ENCODE measurements at places on chromosomes 12 and 14. TPM values are rescaled to one million over a fixed set of nuclear protein-coding genes. Genes with fewer than 3 reads are reported as not detected.

DNA sequence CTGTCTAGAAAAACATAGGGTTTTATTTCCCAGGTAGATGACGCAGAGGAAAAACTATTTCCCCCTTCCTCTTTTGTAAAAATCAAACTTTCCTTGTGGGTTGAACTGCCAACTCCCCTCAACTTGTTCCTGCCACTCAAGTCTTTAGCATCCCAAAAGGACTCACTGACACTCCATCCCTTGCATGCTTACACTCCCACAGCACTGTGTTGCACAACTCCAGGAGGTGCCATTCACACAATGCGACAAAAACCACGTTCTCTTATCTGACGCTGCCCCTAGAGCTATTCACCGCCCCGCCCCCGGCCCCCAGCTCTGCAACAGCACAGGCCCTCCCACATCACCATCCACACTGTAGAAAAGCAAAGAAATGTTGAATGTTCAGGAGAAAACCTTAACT, 16.9 kb upstream of the STON2 start:
- no peaks in the 10 kb centered on the region for H3K4me1 ChIP-seq
- DNase-seq = no peak
- H3K4me3 ChIP-seq = no peak overlapping the region
- no peaks in the 10 kb centered on the region for H3K36me3 ChIP-seq
- no peaks in the 10 kb centered on the region for H3K27me3 ChIP-seq

The SYNDIG1L gene
- total RNA-seq = 1.7 TPM

- no peak overlapping the region for H3K4me3 ChIP-seq
- H3K4me1 ChIP-seq = no peaks in the 10 kb centered on the region
- H3K36me3 ChIP-seq = no peaks in the 10 kb centered on the region
- H3K27me3 ChIP-seq = no peaks in the 10 kb centered on the region
Observed at GRCh38 chr12:12929696-12930095, 22.3 kb downstream of the GPRC5D start.

- no peak overlapping the region for H3K4me3 ChIP-seq
- H3K27ac ChIP-seq = no peak overlapping the region
- no peaks in the 10 kb centered on the region for H3K27me3 ChIP-seq
- DNase-seq = no peak
- H3K4me1 ChIP-seq = no peaks in the 10 kb centered on the region
- H3K36me3 ChIP-seq = no peaks in the 10 kb centered on the region
Observed at GRCh38 chr12:105279460-105280056, 43.6 kb upstream of the APPL2 start.

The PZP gene
- total RNA-seq = not detected

GRCh38 chr12:54173066-54173726, 15.6 kb downstream of the SMUG1 start:
- no peak overlapping the region for H3K27ac ChIP-seq
- H3K27me3 ChIP-seq = peaks cover 8% of the 10 kb centered on the region
- H3K4me3 ChIP-seq = peak overlapping the region; percentile 50
- H3K36me3 ChIP-seq = no peaks in the 10 kb centered on the region
- DNase-seq = peak; percentile 70
- H3K4me1 ChIP-seq = no peaks in the 10 kb centered on the region

DNA sequence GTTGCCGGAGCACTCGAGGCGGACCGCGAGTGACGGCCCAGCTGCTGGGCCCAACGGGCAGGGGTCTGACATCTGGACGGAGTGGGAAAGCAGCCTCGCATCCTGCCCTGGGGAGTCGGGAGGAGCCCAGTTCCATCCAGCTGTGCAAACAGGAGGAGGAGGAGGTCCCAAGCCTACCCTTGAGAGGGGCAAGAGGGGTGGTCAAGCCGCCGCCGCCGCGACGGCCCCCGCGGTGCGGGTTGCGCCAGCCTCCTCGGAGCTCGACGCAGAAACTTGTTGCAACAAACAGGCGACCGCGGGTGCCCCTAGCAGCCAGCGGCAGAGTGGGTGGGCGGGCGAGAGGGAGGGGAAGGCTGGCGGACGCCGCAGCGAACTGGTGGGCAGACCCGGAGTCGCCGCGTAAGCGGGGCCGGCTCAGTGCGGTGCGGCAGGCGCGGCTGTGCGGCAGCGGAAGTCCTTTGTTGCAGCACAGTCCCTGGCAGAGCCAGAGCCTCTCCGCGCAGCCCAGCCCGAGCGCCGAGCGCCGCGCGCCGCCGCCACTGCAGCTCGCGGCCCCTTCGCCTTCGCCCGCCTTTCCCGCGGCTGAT, at the start of gene ZBTB1:
ZBTB1 (plus strand) TSS at position 461 of the 587 bp plus-strand sequence. CDS start 16,735 bp downstream, outside the sequence.
- peak; percentile 93 for DNase-seq
- peak within 1 kb of the TSS; percentile 88 for H3K4me3 ChIP-seq
- peaks cover 62% of the 10 kb centered on the region for H3K4me1 ChIP-seq
- H3K36me3 ChIP-seq = no peaks in the 10 kb centered on the region
- peak within 1 kb of the TSS; percentile 100 for H3K27ac ChIP-seq

GRCh38 chr14:49036984-49037516, 549.1 kb downstream of the RPS29 start:
- no peaks in the 10 kb centered on the region for H3K4me1 ChIP-seq
- no peak overlapping the region for H3K4me3 ChIP-seq
- H3K27me3 ChIP-seq = no peaks in the 10 kb centered on the region

- H3K4me3 ChIP-seq = no peak overlapping the region
- no peak for DNase-seq
- no peaks in the 10 kb centered on the region for H3K27me3 ChIP-seq
- no peak overlapping the region for H3K27ac ChIP-seq
- H3K36me3 ChIP-seq = no peaks in the 10 kb centered on the region
Observed at GRCh38 chr12:5013266-5013730, 30.4 kb upstream of the KCNA5 start.

DNA sequence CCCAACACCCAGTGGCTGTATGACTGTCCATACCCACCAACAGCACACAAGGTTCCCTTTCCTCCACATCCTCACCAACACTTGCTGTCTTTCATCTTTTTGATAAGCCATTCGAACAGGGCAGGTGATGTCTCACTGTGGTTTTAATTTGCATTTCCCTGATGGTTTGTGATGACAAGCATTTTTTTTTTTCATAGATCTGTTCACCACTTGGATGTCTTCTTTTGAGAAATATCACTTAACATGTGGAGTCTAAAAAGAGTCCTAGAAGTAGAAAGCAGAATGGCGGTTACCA, 198.1 kb upstream of the DIO3 start:
- peak overlapping the region; percentile 95 for H3K27ac ChIP-seq
- no peaks in the 10 kb centered on the region for H3K36me3 ChIP-seq
- no peak overlapping the region for H3K4me3 ChIP-seq

DNA sequence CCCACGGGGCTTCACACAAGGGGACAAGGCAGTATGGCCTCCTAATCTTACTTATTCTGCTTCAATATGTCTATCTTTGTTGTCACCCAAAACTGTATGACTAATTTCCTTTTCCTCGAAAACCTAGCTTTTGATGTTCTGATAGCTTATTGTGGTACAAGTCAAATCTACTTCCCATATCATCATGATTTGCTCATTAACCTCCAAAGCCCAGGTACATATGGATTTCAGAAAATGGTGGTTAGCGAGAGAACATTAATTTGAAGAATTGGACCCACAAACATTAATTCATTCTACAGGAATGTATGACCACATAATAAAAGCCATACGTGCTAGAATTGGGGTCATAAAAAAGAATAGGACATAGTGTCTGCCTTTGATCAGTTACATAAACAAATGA, 412.5 kb downstream of the CCDC91 start:
- no peaks in the 10 kb centered on the region for H3K27me3 ChIP-seq
- H3K27ac ChIP-seq = no peak overlapping the region
- no peaks in the 10 kb centered on the region for H3K4me1 ChIP-seq
- no peaks in the 10 kb centered on the region for H3K36me3 ChIP-seq
- no peak overlapping the region for H3K4me3 ChIP-seq

GRCh38 chr12:2482938-2483660, 311.7 kb upstream of the FKBP4 start:
- no peaks in the 10 kb centered on the region for H3K27me3 ChIP-seq
- peaks cover 39% of the 10 kb centered on the region for H3K36me3 ChIP-seq
- H3K4me3 ChIP-seq = no peak overlapping the region

The C14orf180 gene
- total RNA-seq = 5.0 TPM

DNA sequence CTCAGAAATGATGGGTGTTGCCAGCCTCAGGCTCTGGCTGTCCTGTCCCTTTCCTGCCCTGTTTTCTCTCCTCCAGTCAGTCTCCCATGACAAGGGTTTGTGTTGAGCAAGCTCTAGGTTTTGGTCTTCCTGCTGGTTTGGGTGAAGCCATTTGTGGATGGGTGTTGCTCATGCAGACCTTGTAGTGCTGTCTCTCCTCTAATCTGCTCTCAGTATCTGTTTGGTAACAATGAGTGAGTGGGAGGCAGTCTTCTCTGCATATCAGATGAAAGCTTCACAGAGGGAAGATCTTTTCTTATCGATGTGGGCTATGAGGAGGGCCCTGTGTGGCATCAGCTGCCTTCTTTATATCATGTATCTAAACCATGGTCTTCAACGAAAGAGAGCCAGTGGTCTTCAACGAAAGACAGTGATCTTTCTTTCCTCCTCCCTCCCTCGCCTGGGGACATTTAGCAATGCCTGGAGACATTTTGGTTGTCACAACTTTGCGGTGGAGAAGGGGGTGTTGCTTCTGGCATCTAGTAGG, 3.6 kb downstream of the CMA1 start:
- no peaks in the 10 kb centered on the region for H3K36me3 ChIP-seq
- no peaks in the 10 kb centered on the region for H3K4me1 ChIP-seq
- no peak overlapping the region for H3K27ac ChIP-seq
- no peak overlapping the region for H3K4me3 ChIP-seq

DNA sequence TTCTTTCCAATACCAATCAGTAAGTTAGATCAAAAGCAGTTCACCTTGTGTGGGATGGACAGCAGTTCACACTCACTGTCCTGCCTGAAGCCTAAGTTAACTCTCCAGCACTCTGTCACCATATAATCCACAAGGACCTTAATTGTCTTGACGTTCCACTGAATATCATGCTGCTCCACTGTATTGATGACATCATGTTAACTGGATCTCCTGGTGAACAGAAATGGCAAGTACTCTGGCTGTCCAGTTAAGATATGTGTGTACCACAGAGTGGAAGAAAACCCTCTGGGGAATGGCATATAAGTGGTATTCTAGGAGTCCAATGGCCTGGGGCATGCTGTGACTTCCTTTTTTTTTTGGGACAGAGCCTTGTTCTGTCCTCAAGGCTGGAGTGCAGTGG, 16.2 kb downstream of the CDKL1 start:
- no peaks in the 10 kb centered on the region for H3K27me3 ChIP-seq
- no peaks in the 10 kb centered on the region for H3K36me3 ChIP-seq
- H3K27ac ChIP-seq = no peak overlapping the region
- H3K4me1 ChIP-seq = no peaks in the 10 kb centered on the region

The TGFB3 gene
- 7.6 TPM for total RNA-seq

DNA sequence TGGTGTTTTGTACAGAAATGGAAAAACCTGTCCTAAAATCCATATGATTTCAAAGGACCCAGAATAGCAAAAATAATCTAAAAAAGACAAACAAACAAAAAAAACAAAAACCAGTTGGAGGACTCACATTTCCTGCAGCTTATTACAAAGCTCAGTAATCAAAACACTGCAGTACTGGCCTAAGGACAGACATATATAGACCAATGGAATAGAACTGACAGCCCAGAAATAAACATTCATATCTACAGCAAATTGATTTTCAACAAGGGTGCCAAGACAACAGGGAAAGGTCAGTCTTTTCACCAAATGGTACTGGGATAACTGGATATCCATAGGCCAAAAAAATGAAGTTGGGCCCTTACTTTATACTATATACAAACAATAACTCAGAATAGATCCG, 55.0 kb downstream of the TAOK3 start:
- H3K4me3 ChIP-seq = no peak overlapping the region
- H3K36me3 ChIP-seq = no peaks in the 10 kb centered on the region
- no peaks in the 10 kb centered on the region for H3K4me1 ChIP-seq
- no peak overlapping the region for H3K27ac ChIP-seq
- no peaks in the 10 kb centered on the region for H3K27me3 ChIP-seq

The FGF6 gene
- total RNA-seq = not detected

DNA sequence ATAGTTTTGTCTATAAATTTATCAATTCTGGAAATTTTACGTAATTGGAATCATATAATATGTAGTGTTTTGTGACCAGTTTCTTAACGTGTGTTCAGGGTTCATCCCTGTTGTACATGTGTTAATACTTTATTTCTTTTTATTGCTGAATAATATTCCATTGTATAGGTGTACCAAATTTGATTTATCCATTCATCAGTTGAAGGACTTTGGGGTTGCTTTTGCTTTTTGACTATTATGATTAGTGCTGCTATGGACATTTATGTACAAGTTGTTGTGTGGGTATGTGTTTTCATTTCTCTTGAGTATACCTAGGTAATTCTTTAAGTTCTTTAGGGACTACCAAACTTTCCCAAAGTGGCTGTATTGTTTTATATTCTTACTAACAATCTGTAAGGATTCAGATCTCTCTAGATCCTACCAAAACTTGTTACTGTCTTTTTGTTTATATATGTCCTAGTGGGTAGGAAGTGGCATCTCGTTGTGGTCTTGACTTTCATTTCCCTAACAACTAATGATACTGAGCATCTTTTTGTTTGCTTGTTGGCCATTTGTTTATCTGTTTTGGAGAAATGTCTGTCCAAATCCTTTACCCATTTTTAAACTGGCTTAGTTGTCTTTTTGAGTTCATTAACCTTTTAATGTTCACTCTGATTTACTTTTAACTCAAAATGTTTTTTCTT, 14.9 kb downstream of the VRK1 start:
- H3K4me3 ChIP-seq = no peak overlapping the region
- no peaks in the 10 kb centered on the region for H3K36me3 ChIP-seq
- DNase-seq = no peak
- no peak overlapping the region for H3K27ac ChIP-seq

The ZNF891 gene
- total RNA-seq = 6.1 TPM
